Islet precursor cell (in vitro differentiated cells): ENCODE measurements at places on chromosomes 7 and 10.
A peak's percentile ranks its signal among the peaks of the same experiment; 100 is the strongest.

DNA sequence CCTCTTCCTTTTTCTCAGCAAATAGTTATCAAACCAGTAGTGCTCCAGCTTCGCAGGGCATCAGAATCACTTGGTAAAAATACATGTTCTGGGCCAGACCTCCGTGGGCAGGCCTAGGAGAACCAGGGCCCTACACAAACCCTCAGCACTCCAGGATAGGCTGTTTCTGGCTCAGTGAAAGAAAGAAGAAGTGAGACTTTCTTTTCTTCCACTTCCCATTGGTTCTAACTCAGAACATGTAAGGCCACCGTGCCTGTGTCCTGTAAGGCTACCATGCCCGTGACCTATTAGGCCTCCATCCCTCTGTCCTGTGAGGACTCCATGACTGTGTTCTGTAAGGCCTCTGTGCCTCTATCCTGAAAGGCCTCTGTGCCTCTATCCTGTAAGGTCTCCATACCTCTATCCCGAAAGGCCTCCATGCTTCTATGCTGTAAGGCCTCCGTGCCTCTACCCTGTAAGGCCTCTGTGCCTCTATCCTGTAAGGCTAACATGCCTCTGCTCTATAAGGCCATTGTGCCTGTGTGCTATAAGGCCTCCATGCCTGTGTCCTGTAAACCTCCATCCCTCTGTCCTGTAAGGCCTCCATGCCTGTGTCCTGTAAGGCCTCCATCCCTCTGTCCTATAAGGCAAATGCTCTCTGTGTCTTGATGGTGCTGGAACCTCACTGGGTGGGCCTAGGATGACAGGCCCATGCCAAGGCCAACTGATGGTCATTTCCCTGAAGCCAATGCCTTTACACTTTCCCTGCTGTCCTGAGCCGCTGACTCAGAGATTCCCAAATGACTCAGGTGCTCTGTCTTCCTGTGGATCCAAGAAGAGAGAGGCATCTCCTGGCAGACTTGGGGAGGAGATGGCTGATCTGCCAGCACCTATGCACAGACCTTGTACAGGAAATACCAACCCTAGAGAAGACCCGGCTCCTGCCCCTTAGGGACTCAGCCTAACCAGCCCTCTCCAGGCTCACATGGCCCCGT, 96.6 kb upstream of the CACUL1 start:
- DNase-seq = peak; percentile 56

DNA sequence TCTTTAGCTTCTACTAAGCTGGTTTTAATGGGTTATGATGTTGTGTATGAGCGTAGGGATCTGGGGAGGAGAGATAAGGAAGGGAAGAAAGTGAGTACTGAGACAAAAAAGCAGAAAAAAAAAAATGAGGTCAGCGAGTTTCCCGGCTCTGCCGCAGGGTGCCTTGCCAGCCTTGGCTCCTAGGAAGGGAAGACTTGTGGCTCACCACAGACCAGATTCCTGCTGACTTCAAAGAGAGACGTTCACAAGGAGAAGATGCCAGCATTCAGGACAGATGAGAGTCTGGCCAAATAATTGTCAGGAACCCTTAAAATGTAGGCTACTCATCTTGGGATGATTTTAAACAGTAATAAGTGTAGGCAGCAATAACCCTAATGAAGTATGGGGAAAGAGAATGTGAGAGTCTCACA, 11.4 kb upstream of the FAS start:
- DNase-seq = peak; percentile 92

DNA sequence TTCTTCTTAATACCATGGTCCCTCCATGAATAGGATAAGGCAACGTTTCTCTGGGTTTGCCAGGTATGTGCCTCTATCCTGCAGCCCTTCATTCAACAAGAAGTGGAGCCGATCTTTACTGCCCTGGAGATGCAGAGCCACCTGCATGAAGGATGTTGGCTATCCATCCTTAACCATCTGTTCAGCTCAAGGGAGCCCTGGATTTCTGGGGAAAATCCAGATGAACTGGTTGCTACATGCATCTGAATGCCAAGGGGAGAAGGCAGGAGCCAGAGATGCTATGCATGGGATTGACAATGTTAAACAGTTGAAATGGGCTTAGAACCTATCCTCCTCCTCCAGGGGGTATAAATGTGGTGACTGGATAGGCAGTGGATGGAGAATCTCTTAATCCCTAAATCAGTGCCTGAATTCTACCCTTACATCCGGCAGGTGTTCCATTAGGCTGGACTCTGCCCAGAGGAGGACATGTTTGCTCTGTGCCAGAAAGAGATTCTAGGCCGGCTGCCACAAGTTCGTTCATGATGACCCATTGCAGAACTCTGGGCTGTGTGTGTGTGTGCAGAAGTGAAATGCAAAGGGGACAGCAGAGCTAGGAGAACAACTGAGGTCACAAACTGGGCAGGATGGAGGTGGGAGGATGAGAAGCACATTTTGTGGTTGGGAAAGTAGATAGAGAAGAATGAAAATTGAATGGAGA, 15.6 kb downstream of the CPED1 start:
- no peak for DNase-seq

DNA sequence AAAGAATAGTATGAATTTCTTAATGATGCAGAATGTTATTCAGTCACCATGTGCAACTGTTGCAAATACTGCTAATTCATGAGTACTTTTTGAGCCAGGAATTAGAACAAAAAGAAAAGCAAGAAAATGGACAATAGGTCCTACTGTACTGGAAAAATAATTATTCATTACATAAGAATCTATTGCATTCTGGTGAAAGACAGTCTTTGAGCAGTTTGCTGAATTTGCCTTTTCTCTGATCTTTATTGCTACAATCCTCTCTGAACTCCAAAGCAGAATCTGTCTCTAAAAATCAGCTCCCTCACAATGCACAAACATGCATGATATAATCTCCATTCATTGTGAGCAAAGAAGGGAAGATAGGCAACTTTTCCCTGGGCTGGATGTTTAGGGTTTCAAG, 12.8 kb downstream of the IFIT2 start:
- DNase-seq = no peak

DNA sequence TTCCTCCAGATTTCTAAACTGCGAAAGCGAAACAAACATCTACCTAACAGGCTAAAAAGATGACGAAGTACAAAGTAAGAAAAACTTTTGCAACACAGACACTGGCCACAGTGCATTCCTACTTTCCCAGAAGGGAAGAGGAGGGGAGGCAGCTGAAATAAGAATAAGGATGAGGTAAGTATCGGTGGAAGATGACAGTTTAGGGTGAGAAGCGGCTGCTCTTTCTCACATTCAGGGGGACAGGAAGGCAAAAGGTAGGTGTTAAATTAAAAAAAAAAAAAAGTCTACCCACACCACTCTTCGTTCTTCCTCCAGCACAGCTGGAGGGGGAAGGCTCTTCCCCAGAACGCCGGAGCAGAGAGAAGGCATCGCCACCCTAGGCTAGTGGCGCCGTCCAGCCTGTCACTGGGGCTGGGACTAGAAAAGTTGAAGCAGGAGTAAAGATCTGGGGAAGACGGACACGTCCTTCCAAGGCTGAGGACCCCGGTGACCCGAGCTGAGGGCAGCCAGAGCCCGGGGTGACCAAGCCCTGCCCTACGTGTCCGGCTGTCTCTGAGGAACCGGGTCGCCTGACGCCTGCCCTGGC, 846 bp downstream of the DNAJC1 start:
- DNase-seq = no peak

DNA sequence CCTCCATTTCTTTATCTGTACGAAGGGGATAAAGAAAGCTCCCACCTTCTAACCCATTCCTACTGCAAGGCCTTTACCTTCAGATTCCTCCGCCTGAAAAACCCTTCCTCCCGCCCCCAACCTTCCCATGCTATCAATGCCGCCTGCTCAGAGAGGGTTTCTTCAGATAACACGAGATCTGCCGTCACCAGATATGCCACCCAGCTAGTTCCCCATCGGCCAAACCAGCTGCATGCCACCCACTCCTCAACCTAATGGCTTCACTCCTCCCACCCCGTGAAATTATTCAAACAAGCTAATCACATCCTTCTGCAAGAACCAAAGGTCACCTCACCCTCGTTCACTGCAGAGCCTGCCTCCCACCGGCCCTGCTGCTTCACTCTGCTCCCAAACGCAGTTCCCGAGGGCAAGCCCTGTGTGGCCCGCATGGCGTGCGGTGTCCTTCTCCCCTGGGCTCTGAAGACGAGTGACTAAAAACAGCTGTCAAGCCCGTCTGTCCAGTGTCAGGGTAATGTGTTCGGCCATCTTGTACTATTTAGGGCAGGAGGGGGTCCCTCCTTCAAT, 46.8 kb upstream of the TMEM213 start:
- no peak for DNase-seq

GRCh38 chr7:5012985-5013384, 32.7 kb upstream of the RBAK start:
- no peak for DNase-seq
